Stimulated activated CD4-positive, alpha-beta T cell treated with anti-CD3 and anti-CD28 coated beads, Interleukin-15, amount 100 ng/mL, for 1 hour (primary cell): ENCODE measurements at places on chromosomes 3 and 15.

DNA sequence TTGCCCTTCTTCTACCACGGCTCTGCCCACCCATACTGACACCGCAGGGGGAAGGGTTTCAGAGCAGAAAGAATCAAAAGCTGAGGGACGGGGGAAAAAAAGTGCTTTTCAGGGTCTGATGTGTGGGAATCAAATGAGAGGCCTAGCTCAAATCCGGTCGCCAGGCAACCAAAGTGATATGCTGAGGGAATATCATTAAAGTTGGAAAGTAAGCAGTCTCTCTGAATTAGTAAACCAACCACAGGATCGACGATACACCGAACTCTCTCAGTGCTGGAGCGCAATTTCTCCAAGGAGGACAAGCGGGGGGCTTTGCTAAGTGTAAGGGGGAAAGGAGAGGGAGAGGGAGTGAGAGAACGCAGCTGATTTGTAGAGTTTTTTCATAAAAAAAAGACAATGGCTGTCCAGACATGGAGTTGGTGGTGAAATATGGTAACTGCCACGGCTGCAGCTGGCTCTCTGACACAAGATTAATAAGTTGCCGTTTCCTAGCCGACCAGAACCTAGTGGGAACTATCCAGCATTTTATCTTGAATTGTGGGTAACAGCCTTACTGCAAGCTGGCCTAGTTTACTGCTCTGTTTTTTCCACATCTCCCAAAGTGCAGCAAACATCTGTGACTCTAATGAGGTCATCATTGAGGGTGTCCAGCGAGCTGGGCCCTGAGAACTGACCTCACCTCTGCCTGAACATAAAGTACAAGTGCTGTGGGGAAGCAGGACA is 530.2 kb downstream of the SOX2 start:
- no peak for DNase-seq

- no peak for DNase-seq
These were observed 518 bp downstream of the OXSR1 start for GRCh38 chr3:38165722-38166387.

- no peak for DNase-seq
These were observed 29.9 kb upstream of the LDHAL6B start for GRCh38 chr15:59176653-59177316.

GRCh38 chr3:152524198-152525140 is 255.7 kb downstream of the MBNL1 start:
- no peak for DNase-seq

GRCh38 chr3:187748050-187748481 is 2.8 kb upstream of the BCL6 start:
- peak; percentile 79 for DNase-seq

DNA sequence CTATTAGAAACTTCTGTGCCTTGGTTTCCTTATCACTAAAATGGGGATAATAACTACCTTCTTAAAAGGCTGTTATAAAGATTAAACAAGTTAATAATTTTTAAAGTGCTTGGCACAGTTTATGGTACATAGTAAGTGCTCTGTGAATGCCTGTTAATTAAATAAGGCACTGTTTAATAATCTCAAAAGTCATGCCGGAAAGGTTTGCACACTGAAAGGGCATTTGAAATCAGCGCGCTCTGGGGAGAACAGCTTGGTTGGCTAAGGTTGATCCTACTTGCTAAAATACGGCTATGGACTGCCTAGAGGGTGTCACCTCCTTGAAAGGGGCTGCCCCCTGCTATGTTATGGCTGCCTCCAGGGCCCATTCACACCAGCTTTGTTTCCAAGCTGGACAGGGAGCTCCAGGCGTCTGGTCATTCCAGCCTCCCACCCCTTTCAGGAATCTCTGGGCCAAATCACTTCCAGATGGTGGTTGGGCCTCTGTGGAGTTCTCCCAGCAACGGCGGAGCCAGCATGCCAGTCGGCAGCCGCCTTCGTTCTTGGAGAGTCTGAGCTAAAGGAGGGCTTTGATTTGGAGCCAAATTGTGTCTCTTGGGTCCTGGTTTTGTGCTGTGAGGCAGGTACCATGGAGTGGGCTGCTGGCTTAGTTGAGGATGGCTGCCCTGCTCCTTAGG is 5.9 kb downstream of the FLNB start:
- DNase-seq: no peak

DNA sequence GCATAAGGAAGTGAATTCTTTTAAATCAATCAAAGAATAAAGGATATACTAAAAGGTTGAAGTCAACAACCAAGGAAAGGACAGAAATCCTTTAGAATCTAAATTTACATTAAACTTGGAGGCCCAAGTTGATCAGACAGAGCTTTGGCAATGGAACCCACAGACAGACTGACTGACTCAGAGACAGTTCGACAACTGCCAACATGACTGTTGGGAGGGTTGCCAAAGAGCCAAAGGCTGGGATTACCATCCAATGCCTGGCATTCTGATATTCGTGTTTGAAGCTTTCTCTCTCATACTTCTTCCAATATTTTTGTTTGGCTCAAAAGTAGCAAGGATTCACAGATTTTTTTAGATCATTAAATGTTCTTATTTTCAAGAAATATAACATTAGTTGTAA is 406.1 kb downstream of the PLCL2 start:
- no peak for DNase-seq

GRCh38 chr3:13501958-13502790 is 22.1 kb downstream of the HDAC11 start:
- DNase-seq: no peak

GRCh38 chr3:191568206-191568605 is 107.2 kb downstream of the PYDC2 start:
- DNase-seq: no peak

- DNase-seq: no peak
These were observed 22.8 kb downstream of the SATB1 start for GRCh38 chr3:18402239-18402799.

GRCh38 chr3:25462495-25462894 is 34.4 kb downstream of the RARB start:
- no peak for DNase-seq

- DNase-seq: no peak
These were observed 64.5 kb downstream of the ETV5 start for GRCh38 chr3:186044427-186044826.

- DNase-seq: peak; percentile 41
These were observed at the start of gene SLC49A4 for GRCh38 chr3:122794779-122795673. Gene SLC49A4, plus strand, starts transcription at chr3:122795069. Its CDS starts 124 bp downstream, at chr3:122795193.

- DNase-seq: no peak
These were observed 27.0 kb upstream of the IREB2 start for GRCh38 chr15:78411061-78411460.

- no peak for DNase-seq
These were observed 205.4 kb downstream of the EPHB1 start for GRCh38 chr3:135000465-135000864.

DNA sequence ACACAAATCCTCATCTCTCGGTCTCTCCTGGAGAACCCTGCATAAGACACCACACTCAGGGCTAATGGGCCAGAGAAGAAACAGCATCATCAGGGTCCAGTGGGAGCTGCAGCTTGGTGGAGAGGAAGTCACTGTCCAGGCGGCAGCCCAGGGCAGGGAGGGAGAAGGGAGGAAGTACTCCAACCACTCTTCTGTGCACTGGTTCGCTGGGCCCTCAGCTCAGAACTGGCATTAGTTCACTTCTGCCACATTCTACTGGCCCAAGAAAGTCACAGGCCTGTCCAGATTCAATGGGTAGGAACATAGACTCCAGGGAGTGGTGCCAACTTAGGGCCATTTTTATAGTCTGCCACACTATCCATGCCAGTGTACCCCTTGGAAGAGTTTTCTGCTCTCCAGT is 169.0 kb downstream of the ABHD5 start:
- DNase-seq: no peak

GRCh38 chr15:60006873-60007272 is 2.8 kb downstream of the FOXB1 start:
- no peak for DNase-seq

GRCh38 chr15:66864871-66865281 is 162.8 kb downstream of the SMAD6 start:
- no peak for DNase-seq

GRCh38 chr3:185818267-185818875 is 6.5 kb downstream of the IGF2BP2 start:
- DNase-seq: no peak

DNA sequence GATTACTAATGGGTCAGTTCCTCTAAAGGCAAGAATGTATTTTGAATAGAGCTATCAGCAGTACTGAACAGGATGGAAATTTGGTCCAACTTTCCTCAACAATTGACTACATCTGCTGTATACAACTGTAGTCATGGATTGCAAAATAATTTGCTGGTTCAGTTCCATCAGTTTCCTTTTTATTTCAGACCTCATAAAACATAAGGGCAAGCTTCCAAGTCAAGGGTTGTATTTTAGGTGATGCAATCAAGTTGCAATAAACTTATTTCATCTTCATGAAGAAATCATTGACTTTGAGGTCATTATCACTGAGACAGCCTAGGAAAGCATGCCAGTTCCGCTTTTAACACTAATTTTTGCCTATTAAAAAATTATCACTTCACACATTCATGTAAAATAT is 90.4 kb upstream of the TSEN2 start:
- no peak for DNase-seq

DNA sequence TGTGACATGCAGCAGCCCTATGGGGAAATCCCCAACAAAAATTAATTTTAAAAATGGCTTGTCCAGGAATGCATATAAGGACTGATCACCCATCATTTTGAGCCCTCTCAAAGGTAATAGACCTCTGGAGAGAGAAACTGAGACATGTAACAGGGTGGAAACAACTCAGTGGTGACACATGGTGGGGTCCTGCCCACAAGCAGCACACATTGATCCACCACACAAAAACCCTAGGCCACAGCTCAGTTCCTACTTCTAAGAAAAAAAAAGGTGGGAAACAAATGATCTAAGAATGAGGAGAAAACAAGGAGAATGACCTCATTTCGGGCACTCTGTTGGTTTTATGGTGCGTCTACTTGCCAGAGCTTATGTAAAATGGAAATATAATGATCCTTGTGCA is 1.9 kb upstream of the SLC41A3 start:
- DNase-seq: no peak

GRCh38 chr3:174540116-174540908 is 318.8 kb upstream of the NAALADL2 start:
- no peak for DNase-seq

GRCh38 chr3:100556673-100557310 is 52.6 kb upstream of the ADGRG7 start:
- no peak for DNase-seq

- DNase-seq: no peak
These were observed 293.8 kb downstream of the MEX3B start for GRCh38 chr15:81751816-81752545.

GRCh38 chr15:99177679-99178078 is 71.7 kb downstream of the TTC23 start:
- no peak for DNase-seq

DNA sequence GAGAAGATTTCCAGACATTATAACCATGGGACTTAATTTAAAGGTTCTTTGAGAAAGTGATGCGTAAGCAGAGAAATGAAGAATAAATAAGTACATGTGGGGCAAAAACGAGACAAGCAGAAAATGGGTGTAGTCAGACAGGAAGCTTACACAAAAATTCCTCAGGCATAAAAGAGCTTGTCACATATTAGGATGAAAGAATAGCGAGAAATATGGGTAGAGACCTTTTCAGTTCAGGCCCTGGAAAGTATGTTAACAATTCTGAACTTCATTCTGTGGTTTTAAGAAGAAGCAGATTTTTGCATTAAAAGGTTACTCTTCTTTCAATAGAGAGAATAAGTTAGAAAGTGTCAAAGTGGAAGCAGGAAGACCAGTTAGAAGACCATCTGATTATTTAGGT is 352.4 kb downstream of the ROBO1 start:
- no peak for DNase-seq

DNA sequence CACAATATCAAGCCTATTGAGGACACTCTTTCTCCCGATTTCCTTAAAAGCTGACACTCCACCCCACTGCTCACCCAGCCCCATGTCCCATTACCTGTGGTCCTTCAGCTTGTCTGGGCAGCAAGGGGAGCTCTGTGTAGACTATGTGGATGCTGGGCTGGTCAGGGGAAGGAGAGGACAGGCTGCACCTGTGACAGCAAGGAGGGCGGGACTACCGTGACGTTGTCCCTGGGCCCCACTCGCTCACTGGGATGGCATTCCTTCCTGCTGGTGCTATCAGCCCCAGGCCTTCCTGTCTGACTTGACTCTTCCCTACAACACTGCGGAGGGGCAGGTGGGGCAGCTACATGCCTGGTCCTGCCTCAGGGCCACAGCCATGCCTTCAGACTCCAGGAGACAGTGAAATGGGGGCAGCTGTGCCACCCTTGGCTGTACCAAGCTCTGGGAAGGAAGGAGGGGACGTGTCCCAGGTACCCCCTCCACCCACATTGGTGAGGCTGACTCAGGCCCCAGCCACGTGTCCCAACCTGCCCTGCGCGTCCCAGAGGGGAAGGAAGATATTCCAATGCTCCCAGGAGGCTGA is at the start of gene TMEM40:
Gene TMEM40 (minus strand): TSS at position 163 of the 583 bp plus-strand sequence. CDS start 9,427 bp downstream, outside the sequence.
- no peak for DNase-seq

GRCh38 chr15:35622641-35623340 is 76.8 kb upstream of the DPH6 start:
- no peak for DNase-seq

DNA sequence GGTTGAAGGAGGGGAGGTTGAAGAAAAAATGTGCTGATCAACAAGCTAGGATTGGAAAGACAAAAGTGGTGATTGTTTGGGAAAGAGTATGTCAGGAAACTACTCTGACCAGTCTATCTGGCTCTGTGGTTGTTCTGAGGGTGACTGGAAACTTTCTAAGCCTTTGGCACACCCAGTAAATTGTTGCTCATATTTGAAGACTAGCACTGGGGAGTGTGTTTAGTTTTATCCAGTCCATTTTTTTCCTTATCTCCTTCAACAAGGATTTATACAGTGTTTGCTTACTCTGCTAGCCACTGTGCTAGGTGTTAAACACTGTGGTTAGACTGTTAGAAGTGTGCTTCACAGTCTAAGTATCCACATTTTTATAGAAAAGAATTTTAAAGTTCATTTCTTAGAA is 28.8 kb downstream of the PPM1L start:
- no peak for DNase-seq

DNA sequence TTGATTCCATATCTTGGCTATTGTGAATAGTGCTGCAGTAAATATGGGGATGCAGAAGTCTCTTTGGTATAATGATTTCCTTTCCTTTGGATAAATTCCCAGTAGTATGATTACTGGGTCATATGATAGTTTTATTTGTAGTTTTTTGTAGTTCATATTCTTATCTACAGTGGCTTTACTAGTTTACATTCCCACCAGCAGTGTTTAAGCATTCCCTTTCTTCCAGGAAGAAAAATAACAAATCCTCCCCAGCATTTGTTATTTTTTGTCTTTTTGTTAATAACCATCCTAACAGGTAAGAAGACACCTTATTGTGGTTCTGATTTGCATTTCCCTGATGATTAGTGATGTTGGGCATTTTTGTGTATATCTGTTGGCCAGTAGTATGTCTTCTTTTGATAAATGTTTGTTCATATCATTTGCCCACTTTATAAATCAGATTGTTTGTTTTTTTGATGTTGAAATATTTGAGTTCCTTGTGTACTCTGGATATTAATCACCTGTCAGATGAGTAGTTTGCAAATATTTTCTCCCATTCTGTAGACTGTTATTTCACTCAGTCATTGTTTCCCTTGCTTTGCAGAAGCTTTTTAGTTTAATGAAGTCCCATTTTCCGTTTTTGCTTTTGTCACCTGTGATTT is 163.3 kb upstream of the THRB start:
- no peak for DNase-seq
